Fibroblast of skin of back (primary cell): ENCODE measurements at places on chromosomes 1 and 21.
A peak's percentile ranks its signal among the peaks of the same experiment; 100 is the strongest.

DNA sequence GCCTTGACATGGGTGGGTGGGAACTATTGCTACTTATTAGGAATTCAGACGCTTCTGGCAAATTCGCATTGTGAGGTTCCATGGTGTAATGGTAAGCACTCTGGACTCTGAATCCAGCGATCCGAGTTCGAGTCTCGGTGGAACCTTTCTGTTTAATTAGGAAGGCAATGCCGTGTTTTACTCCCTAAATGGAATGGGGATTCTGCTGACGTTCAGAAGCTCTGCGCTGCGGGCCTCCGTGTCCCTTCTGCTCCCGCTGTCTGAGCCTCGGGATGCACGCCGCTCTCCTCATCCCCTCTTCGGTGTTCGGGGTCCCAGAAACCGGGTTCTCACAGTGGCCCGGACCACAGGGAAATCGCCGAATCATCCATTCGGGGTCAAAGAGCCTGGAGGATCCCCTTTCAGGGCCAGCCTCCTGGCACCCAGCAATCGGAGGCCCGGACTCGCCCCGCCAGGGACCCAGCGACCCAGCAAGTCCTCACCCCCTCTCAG lies 280.3 kb downstream of the FAM72C start:
- no peak for DNase-seq

- peak; percentile 48 for DNase-seq
Measured at GRCh38 chr1:115976062-115976920, at the start of gene SLC22A15. Gene SLC22A15 (plus strand): TSS chr1:115976513. CDS start chr1:115976628, 115 bp downstream.

DNA sequence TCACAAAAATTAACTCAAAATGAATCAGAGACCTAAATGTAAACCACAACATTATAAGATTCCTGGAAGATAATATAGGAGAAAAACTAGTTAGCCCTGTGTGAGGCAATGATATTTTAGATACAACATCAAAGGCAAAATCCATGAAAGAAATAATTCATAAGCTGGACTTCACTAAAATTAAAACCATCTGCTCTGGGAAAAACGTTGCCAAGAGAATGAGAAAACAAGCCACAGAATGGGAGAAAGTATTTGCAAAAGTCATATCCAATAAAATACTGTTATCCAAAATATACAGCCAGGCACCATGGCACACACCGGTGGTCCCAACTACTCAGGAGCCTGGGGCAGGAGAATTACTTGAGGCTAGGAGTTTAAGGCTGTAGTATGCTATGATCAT lies 70.3 kb downstream of the SYF2 start:
- DNase-seq, result peak; percentile 31

- DNase-seq, result no peak
Measured at GRCh38 chr1:247277191-247277590, 21.3 kb downstream of the VN1R5 start.

DNA sequence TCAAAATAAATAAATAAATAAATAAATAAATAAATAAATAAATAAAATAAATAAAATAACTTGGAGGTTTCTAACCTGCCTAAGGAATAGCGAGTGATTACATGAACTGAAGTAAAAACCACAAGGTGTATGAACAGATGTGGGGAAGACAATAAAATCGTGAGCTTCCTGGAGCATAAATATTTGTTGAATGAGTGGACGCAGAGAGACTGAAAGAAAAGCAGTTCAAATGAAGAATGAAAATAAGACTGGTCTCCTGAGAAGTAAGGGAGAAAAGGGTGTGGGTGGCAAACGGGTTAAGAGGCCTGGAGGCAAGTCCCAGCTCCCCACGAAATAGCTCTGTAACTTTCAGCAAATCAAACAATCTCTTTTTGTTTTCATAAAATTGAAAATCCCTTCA lies 33.6 kb downstream of the CHML start:
- DNase-seq, result peak; percentile 21

DNA sequence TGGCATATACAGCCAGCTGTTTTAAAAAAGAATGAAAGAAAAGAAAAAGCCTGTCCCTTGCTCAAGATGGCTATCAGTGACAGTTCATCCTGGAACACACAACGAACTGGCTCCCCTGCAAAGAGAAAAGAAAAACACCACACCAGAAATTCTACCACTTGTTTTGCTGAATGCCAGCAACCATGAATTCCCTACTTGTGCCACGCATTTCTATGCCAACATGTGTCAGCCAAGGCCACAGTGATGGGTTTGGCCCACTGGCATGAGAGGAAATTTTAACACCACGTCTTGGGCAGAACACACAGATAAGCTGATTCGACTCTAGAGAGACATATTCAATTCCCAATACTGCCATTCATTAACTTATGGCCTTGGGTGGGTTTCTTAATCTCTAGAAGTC lies 64.0 kb downstream of the CAPZB start:
- no peak for DNase-seq

GRCh38 chr1:243931957-243932356 lies 81.9 kb upstream of the AKT3 start:
- no peak for DNase-seq

- no peak for DNase-seq
Measured at GRCh38 chr1:52355847-52356505, 10.0 kb downstream of the CC2D1B start.

- peak; percentile 7 for DNase-seq
Measured at GRCh38 chr1:93079685-93080141, 630 bp downstream of the MTF2 start.

DNA sequence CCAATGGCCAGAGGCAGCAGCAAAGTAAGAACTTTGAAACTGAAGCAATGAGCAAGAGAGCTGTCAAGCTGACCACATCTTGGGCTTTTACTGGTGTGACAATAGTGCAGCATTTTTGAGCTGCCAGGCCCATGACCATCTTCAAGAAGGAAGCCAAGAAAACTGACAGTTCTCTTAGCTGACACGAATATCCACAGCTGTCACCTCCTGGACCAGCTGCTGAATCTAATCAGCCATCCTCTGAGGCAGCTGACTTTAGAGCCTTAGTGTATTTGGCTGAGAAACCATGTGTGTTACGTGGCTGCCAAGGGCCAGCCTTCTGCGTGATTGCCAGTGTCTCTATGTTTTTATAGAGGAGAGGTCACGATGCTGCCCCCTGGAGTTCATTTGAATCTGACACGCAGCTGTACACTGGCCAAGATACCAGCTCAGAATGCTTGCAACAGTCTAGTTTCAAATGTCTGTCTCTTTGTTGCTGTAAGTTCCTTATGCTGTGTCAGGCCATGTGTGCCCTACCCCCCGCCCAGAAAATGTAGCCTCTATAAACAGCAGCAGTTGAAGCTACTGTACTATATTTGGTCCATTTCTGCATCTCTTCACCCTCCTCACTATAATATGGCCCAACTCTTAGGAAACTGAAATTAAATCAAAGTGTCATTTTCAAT lies 39.7 kb downstream of the PALMD start:
- DNase-seq, result peak; percentile 87

DNA sequence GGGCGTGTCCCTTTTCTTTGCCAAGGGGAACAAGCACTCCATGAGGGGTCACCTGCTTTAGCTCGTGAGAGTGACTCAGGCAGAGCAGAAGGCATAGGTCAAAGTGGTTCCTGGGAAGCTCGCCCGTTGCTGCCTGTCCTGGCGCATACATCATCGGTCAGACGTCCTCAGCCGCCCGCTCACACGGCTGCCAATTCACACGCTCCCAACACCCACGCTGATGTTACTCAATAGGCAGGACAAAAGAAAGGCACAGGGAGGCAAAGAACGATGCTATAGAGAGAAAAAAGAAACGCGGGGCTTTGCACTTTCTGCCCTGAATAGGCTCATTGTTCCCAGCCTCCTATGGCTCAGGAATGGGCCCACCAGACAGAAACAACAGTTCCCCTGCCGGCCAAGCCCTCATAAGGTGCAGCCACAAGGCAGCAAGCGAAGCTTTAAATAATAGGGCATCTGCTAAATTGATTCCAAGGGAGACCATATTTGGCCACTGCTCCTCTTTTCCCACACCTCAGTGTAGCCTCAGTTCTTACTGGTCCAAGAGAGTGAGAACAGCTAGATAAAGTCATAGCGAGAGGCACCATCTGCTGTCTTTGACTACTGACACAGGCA lies 38.7 kb downstream of the VTCN1 start:
- no peak for DNase-seq

DNA sequence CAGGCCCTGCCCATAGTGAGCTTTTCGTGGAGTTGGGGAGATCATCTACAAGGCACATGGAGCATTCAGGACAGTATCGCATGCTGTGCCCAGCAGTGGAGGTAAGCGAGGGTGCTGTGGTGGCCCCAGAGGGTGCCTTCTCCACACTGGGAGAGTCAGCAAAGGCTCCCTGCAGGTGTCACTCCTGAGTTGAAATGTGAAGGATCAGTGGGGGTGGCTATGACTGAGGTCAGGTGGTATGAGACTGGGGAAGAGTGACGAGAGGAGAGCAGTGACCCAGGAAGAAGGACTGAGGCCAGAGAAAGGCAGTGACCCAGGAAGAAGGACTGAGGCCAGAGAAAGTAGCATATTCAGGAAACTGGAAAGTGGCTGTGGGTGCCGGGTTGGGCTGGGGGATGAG lies 53.0 kb downstream of the SPAG17 start:
- DNase-seq, result no peak

DNA sequence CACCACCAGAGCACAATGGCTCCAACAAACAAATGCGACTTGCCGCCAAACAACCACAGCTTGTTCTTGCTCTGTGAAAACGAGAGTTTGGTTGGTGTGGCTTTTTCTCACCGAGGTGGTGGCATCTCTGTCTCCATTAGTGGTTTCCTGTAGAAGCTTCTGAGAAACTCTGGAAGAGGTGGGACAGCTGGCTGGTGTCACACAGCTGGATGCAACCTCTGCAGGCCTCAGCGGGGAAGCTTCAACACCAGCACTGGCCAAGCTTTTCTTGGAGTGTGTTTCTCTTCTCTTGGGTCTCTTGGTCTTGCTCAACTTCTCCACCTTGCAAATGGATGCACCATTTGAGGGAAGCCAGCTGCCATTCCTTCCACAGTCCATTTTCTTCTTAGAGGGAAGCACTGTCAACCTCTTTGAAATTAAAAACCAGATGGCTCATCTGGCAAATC lies 124.8 kb downstream of the KCNN3 start:
- DNase-seq, result no peak

GRCh38 chr1:151444783-151445177 lies 14.5 kb downstream of the POGZ start:
- DNase-seq, result no peak

DNA sequence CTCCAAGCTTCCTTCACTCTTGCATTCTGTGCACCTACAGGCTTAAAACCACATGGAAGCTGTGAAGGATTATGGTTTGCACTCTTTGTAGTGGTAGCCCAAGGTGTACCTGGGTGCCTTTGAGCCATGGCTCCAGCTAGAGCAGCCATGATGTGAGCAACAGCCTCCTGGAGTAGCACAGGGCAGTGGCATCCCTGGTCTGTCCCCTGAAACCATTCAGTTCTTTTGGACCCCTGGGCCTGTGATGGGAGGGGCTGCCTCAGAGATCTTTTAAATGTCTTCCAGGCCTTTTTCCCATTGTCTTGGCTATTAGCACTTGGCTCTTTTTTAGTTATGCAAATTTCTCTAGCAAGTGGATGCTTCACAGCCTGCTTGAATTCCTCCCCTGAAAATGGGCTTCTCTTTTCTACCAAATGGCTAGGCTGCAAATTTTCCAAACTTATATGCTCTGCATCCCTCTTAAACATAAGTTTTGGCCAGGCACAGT lies 47.4 kb downstream of the CLCA4 start:
- no peak for DNase-seq

DNA sequence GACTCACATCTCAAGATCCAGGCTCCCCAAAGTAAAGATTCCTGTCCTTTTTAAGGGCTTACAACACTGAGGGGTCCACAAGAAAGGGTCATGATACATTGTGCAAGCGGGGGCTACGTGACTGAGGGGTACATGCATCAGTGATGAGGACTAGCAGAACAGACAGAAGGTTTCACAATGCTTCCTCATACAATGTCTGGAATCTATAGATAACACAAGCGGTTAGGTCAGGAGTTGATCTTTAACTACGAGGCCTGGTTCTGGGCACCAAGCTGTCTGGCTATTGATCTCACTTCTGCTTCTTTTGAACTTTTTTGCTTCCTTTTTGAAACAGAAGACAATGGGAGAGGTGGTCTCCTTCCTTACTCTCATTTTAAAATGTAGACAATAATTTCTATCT lies 718.6 kb downstream of the AMY1C start:
- DNase-seq, result no peak

GRCh38 chr21:45941338-45941710 lies 40.2 kb upstream of the COL6A1 start:
- DNase-seq, result no peak

GRCh38 chr1:89044970-89045721 lies 19.9 kb downstream of the GBP1 start:
- DNase-seq, result no peak

DNA sequence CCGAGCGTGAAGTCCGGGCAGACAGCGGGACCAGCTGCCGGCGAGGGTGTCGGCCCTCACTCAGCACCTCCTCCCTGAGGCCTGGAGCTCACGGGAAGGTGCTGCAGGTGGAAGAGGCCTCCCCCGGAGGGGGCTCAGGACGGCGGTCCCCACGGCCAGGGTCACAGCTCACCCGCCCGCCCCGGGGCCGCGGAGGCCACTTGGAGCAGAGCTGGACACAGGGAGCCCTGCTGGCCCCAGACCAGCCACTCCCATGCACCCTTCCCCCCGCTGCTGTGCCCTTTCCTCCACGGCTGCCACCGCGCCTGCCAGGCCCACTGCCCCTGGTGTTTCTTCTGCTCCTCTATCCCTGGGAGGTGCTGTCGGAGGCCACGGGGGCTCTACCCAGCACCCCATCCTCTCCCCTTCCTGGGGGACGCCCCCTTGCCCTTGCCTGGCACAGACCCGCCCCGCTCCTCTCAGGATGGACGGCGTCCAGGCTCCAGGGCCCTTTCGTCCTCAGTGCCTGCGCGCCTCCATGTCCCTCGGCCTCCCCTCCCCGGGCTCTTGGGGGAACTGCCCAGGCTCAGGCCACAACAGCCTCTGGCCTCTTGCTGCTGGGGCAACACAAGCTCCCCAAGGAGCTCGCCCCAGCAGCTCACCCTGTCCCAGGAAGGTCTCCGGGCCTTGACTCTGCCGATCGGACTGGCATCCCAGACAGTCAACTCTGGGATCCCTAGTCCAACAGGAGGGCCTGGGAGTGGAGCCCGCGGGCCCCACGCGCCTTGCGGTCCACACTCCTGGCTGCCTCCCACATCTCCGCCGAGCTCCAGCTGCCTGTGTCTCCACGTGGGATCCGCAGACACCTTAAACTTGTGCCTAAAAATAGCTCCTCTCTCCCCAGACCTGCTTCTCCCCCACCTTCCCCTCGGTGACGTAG lies 4.1 kb downstream of the TMEM240 start:
- DNase-seq, result no peak

GRCh38 chr21:46183910-46184624 lies at the start of gene SPATC1L:
Gene SPATC1L (minus strand): TSS chr21:46184459. CDS start chr21:46182816, 1,643 bp downstream.
- DNase-seq, result peak; percentile 68

DNA sequence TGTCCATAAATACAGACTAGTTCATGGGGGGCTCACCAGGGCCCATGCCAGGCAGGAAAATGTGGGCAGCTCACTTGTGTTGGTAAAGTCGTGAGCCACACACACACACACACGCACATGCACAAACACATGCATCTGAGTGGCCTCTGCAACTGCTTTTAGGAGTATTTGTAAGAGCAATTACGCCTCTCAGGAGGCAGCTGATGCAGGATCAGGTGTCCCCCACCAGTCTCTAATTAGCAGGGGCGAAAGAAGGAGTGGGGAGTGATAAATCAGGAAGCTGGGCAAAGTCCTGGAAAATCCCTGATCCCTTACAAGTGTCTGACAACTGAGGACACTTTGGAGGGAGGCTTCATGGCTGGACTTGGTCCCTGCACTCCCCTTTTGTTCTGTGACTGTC lies 5.7 kb upstream of the IVL start:
- no peak for DNase-seq

- DNase-seq, result no peak
Measured at GRCh38 chr1:19436716-19437476, 48.4 kb downstream of the CAPZB start.
